ENCODE measurements at places on chromosomes 1 and 21. TPM values are rescaled to one million over a fixed set of nuclear protein-coding genes. Genes with fewer than 3 reads are reported as not detected.

GRCh38 chr21:25858325-25858724 is 123.6 kb downstream of the GABPA start:
- DNase-seq = no peak

DNA sequence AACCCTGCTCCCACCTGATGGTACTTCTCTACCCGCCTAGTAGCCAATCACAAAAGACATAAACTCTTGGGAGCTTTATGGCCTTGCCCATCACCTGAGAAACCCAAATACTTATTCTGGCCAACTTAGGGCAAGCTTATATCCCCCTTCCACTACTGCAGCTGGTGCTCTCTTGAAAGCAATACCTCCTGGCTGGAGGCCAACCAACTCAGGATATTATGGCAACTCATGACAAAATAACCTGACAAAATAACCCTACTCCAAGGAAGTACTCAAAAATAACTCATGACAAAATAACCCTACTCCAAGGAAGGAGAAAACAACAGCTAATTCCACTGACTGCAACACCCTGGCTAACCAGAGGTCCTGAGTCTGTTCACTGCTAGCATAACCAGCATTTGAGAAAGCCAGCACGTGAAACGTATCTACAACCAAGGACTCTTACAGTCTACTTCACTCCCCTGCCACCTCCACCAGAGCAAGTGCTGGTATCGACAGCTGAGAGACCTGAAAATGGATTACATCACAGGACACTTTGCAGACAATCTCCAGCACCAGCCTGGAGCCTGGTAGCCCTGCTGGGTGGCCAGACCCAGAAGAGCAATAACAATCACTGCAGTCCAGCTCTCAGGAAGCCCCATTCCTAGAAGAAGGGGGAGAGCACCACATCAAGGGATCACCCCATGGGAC is 179.9 kb downstream of the COL24A1 start:
- DNase-seq = no peak

DNA sequence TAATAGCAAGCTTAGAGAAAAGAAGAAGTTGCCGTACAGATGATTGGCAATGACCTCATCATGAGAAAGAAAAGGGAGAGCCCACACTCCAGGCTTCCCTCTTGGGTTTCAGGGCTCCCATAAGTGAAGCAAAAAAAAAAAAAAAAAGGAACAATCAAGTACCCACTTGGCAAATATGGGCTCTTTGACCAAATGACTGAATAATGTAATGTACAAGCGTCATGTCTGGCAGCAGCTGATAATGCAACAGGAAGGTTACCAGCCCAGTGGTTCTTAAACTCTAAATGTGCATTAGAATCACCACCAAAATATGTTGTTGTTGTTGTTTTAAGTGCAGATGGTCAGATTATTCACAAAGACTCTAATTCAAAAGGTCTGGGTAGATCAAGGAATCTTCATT is 13.5 kb downstream of the TNFSF4 start:
- DNase-seq = no peak

DNA sequence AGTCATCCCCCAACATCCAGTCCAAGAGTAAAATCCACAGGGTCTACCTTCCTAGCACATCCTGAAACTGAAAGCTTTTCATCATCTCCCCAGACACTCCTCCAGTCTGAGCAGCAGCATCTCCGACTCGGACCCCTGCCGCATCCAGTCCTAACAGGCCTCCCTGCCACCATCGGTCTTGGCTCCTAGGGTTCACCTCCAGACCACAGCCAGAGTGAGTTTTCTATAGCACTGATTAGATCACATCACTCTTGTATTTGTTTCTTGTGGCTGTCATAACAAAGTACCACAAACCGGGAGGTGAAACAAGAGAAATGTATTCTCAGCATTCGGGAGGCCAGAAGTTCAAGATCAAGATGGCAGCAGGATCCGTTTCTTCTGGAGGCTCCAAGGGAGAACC is 187.8 kb downstream of the TOMM20 start:
- DNase-seq = no peak

GRCh38 chr1:21586846-21587601 is 77.8 kb downstream of the ALPL start:
- no peak for DNase-seq

DNA sequence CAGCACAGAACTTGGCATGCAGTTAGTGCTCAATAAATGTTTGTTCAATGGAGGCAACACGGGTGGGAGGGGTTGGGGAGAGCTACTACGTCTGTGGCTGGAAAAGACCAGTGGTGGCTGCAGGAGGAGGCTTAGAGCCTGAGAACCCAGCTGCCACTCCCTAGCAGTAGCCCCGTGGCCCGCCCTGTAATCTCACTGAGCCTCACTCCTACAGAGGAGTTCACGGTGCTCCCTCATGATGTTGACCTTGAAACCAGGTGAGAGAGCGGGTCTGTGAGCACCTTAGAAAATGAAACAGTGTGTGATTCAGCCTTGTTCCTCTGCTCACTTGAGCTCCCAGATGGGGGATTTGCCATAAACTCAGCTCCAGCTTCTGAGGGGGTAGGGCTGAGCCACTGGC is 299.6 kb downstream of the NPHP4 start:
- no peak for DNase-seq

DNA sequence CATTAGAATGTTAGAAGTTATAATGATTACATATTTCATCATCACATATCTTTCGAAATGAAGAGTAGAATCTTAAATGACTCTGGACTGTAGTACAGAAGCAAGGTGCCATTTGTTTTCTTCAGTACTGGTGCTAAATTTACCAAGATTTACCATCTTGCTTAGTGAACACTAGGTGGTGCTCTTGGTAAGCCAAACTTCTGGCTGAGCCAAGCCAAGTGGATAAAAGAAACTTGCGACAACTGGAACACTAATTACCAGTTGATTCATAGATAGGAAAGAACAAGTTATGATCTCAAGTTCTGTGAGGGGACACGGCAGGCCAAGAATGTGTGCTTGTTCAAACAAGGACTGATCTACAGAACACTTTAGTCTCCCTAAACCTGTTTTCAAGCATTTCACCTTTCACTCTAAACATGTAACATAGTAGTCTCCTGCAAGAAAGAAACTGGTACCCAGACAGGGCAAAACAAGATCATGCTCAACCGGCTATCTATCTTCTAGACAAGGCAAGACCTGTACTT is 19.8 kb downstream of the SPRTN start:
- no peak for DNase-seq

DNA sequence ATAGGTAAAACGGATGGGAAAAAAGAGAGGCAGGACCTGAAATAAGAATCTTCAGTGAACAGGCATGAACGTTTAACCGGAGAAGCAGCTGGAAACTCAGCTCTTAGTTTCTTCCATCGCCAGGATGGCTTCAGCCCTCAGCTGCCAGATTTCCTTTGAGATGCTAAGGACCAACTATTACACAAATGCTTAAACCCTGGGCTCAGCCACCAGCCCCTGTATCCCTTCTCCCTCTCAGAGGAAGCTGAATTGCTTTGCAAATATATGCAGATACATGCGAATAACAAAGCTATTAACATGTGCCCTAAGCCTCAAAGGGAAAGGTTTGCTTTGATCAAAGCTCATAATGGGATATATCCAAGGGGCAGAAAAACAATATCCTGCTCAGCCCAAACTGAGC is 515.1 kb downstream of the OMA1 start:
- DNase-seq = no peak

- no peak for DNase-seq
Measured at GRCh38 chr1:116931016-116931918, 21.6 kb downstream of the PTGFRN start.

The KRTAP15-1 gene
- not detected for total RNA-seq

The SPRR2F gene
- not detected for total RNA-seq

The TLCD4 gene
- total RNA-seq = 0.49 TPM
